A673 (cell line): ENCODE measurements at places on chromosomes 5 and 9. TPM values are rescaled to one million over a fixed set of nuclear protein-coding genes. Genes with fewer than 3 reads are reported as not detected.

DNA sequence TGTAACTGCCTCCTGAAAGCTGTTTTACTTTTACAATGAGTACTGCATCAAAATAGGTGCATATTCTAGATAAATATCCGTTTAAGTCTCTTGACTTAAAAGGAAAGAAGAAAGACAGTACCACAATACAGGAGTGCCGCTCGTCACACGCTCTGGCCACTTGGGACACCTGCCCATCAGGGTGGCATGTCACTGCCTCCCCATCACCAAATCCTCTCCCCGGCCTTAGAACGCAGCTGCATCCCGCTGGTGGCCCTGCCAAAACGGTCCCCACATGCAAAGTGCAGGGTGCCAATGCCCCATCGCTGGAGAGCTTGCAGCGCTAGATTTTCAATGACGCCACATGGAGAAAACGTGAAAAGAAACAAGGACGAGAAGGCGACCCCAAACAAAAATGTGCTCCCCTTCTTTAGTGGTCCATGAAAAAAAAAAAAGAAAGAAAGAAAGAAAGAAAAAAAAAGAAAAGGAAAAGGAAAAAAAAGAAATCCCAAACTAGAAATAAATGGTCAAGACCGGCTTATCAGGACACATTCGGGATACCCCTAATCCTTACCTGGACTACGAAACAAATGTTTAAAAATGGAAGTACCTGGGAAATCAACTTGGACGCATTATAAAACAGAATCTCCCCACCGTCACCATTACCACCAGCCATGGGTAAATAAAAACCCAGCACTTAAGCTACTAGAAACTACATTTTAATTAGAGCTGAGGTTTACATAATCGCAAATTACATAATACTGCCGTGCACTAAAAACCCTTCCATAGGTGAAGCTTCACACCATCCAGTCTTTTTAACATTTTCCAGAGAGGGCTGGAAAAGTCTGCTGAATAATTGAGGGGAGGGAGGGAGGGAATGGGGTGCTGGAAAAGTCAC is 1.0 kb downstream of the ANKH start:
- no peak for DNase-seq

GRCh38 chr9:41229408-41230401 is 40.6 kb upstream of the ZNG1F start:
- peak; percentile 31 for DNase-seq

GRCh38 chr9:112540800-112541199 is 54.2 kb downstream of the KIAA1958 start:
- DNase-seq, result no peak

LCN1 gene
- not detected in 2 replicates for total RNA-seq

DNA sequence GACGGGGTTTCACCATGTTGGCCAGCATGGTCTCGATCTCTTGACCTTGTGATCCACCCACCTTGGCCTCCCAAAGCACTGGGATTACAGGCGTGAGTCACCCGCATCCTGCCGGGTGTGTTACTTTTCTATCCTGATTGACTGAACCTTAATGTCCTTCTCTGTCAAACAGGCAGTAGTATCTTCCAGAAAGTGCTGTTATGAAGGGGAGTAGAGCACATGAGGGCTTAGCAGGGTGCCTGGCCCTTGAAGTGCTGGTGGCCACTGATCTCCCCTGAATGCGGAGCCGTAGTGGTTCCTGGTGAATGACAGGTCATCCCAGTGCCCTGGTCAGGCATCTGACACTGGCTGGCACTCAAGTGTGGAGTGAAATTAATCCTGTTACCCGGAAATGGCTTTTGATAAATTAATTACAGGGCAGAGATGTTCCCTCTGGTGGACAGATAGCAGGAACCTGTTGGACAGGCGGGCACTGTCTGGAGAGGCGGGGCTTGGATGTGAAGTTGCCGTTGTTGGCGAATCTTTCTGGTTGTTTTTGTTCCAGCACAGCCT is 28.4 kb downstream of the PRRC2B start:
- DNase-seq, result no peak

- DNase-seq, result no peak
Observed at GRCh38 chr9:136370037-136370436, 3.4 kb downstream of the CARD9 start.

DNA sequence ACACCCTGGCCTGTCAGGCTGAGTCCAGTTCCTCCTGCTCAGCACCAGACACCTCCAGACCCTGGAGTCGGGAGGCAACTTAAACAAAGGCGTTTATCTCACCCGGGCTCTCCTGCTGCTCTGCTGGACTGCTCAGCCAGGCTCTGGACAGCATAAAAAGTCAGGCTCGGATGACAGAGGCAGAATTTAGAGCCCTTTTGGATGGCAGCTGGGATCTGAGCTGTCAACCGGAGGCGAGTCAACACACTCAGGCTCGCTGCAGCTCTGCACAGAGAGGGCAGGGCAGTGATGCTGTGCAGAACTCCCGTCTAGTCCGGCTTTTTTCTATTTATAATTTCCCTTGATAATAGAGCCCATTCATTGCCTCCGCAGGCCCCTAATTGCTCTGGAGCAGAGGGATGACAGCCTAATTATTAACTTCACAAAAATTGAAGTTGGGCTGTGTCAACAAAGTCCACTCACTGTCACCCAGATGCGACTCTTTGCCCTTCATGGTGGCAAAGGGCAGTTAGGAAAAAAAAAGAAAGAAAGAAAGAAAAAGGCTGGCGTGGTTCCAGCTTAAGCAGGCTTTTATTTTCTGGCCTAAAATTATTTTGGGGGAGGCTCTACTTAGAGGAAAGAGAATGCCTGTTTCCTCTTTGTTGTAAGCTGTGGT is 37.6 kb downstream of the STC2 start:
- DNase-seq, result peak; percentile 38

- DNase-seq, result peak; percentile 1
Observed at GRCh38 chr9:16344343-16344742, 526.1 kb downstream of the BNC2 start.

SPOCK1 gene
- 2.5 and 4.0 TPM in 2 replicates for total RNA-seq

THBS4 gene
- 0.43 and 1.6 TPM in 2 replicates for total RNA-seq

DNA sequence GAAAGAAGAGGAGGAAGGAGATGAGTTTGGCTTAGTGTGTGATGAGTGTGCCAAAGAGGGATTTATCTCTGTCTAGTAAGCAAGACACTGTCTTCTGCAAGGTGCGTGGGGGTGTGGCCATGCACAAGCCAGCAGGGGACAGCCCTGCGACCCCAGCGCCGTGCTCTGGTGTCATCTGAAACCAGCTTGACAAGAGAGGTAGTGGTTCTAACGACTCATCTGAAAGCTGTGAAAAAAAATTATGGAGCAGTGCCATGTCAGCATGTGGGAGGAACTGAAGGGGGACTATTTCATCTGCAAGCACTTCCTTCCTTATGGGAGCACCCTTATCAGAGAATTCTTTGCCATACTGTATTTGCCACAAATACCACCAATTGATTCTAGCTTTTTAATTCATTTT is 398.6 kb downstream of the PSAT1 start:
- no peak for DNase-seq

- no peak for DNase-seq
Observed at GRCh38 chr5:16675806-16676205, 59.0 kb upstream of the RETREG1 start.

DNA sequence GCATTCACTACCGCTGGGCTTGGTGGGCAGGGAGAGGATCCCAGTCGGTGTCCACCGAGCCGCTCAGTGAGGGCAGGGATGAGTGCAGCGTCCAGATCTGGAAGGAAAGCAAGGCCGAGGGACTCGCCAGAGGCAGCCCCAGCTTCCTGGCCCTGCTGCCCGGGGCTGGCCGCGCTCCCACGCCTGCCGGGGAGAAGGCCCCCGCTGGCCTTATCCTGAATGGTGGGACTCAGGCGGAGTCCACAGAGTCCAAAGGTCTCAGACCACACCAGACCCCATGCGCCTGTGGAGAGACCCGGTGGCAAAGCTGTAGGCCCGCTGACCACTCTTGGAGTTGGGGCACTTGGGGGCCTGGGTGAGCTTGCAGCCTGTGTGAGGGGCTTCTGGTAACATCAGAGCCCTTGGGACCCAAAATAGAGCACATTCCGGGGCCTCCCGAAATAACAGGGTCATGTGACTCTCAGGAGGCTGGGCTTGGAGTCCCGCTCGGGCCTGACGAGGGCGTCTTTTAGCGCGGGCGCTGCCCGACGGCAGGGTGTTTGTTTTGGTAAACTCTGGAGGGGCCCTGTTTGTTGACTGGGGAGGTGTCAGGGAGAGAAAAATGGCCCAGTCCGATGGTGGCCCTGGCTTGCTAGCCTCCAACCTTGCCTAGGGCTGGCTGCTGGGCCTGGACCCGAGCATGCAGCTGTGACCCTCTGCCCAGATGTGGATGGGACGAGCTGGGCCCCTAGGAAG is 2.8 kb downstream of the RXRA start:
- DNase-seq, result no peak

GRCh38 chr5:107806705-107807104 is 136.0 kb upstream of the EFNA5 start:
- DNase-seq, result no peak

- DNase-seq, result no peak
Observed at GRCh38 chr9:14863402-14863801, 46.8 kb downstream of the FREM1 start.

GRCh38 chr9:113682297-113682771 is 193.8 kb upstream of the ZNF618 start:
- DNase-seq, result peak; percentile 61

- no peak for DNase-seq
Observed at GRCh38 chr5:169571355-169571754, 12.2 kb upstream of the SPDL1 start.

PCDHGA6 gene
- 20.2 and 21.6 TPM in 2 replicates for total RNA-seq

SMIM15 gene
- 78.7 and 93.5 TPM in 2 replicates for total RNA-seq

CDHR2 gene
- 0.35 TPM in 1 of 2 replicates, not detected in the other for total RNA-seq

DNA sequence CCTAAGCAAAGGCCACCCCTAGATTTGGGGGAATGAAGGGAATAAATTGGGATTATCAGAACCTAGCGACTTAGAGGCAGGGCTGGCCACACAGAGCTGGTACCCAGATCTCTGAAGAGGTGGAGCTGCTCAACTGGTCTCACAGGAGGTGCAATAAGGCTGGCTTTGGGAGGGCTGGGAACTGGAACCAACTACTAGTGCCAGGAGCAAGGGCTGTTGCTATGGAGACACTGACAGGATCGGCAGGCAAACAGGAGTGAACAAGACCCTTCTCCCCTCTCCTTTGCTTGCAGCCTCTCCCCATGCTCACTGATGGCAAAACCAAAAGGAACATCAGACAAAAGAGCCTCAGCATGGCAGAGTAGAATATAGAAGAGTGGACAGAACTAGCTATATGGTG is 17.0 kb upstream of the WHRN start:
- DNase-seq, result no peak

GRCh38 chr9:95696701-95697100 is 178.8 kb upstream of the ERCC6L2 start:
- DNase-seq, result no peak

SOHLH1 gene
- not detected in 2 replicates for total RNA-seq

SPINK1 gene
- not detected in 2 replicates for total RNA-seq

DNA sequence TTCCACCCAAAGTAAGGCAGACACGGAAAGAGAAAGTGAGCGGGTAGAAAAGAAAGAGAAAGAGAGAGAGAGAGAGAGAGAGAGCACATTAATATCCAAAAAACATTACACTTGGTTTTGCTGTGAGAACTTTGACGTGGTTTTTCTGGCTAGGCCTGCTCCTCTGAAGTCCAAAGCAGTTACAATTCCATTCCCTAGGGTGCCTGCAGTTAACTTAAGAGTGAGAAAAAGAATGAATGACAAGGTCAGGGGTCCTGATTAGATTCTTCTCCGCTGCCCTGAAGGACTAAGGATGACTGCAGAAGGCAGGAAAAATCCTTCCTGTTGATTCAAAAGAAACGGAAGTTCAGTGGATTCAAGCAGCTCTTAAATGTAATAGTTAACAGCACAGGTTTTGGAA is 589.8 kb downstream of the PRELID2 start:
- peak; percentile 98 for DNase-seq

DNA sequence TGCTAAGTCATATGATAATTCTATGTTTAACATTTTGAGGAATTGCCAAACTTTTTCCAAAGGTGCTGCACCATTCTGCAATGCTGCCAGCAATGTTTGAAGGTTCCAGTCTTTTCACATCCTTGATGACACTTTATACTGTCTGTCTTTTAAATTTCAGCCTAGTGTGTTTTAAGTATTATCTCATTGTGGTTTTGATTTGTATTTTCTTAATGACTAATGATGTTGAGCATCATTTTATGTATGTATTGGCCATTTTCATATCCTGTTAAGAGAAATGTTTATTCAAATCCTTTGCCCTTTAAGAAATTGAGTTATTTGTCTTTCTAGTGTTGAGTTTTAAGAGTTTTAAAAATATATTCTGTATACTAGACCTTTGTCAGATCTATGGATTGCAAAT is 5.0 kb upstream of the TEX48 start:
- no peak for DNase-seq

DNA sequence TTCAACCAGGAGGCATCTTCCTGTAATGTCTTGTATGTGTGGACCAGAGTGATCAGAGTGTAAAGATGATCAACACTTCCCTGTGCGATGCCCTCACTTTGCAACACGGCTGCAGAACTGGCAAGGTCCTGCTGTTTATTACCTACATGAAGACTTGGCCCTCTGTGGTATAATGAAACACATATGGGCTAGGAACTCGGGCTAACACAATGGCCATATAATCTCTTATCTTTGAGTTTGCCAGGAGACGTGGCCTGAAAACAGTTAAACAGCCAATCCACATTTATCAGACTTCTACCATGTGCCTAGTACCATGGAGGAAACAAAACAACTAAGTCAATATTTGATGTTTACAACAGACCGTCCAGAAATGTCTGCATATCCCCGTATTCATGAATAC is 145.5 kb downstream of the ZNF462 start:
- DNase-seq, result no peak

- DNase-seq, result no peak
Observed at GRCh38 chr5:56515011-56515410, 281.9 kb upstream of the ANKRD55 start.

DNA sequence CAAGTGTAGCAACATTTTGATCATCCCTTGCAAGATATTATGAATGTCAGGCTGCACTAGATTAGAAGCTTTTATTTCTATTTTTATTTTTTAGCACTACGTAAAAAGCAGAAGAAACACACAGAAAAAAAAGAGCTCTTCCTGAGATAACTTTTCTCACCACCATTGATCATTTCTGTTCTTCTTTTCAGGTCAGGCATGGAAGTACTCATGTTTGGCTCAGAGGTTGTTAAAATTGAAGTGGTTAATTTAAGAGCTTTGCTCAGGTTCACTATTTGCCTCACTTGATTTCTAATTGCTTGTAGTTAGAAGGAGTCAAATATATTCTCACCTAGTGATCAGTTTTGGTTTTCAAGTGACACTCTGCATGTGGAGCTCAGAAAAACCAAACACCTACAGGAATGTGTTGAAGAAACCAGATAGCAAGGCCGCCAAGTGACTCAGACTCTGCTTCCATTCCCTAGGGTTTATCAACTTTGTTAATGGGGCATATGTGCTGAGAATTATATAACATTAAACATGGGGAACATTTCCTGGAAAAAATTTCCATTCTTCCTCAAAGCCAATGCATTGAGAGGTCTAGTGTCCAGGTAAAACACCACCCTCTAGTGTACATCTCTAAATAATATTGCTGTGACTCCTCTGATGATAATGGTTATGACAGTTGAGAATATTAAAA is 679.8 kb downstream of the CETN3 start:
- DNase-seq, result peak; percentile 43

NPDC1 gene
- 73.9 and 81.4 TPM in 2 replicates for total RNA-seq

DNA sequence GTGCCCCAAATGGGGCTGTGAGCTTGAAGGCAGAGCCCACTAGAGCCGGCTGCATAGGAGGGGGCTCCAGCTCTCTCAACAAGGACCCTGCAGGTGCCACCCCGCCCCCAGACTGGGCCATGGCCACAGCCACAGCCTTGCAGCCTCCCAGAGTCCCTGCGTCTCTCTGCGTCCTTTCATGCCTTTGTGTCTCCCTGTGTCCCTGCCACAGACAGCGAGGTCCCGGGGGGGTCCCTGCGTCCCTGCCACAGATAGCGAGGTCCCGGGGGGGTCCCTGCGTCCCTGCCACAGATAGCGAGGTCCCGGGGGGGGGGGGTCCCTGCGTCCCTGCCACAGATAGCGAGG is 6.3 kb downstream of the NOXA1 start:
- DNase-seq, result no peak
